ENCODE measurements at places on chromosomes 7 and 10. TPM values are rescaled to one million over a fixed set of nuclear protein-coding genes. Genes with fewer than 3 reads are reported as not detected.

- no peak for DNase-seq
Measured at GRCh38 chr10:33025039-33025438, 67.0 kb upstream of the ITGB1 start.

DNA sequence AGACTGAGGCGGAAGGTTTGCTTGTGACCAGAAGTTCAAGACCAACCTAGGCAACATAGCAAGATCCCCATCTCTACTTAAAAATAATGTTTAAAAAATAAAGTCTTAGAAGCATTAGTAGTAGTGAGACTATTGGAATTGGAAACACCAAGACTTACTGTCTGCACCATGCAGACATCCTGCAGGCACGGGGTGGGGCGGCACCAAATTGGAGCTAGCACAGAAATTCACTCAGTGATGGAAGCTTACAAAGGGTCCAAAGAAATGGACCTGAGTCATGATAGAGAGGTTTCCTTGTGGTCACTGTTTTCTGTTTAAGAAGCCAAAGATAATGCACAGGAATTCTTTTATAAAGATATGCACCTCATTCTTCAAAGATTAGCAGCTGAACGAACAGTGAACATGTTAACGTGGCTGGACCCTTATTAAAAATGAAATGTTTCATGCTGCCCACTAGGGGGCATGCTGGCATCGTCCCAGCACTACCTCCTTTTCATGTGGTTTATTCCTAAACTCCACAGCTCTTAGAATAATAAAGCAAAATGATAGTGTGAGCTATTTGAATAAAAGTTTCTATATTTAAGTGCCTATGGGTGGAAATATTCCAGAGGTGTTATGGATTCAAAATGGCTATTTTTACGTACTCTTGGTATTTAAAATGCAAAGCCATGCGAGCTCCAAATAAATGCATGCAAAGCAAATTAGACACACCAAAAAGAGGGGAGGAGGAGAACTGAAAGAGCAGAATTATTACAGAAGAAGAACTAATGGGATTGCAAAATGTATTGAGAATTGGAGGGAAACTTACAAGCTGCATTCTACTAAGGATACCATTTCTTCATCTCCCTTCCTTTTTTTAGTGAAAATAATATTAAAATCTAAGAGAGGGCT lies 28.6 kb downstream of the PDSS1 start:
- DNase-seq = peak; percentile 55

GRCh38 chr7:131106681-131107336 lies 220.9 kb upstream of the MKLN1 start:
- DNase-seq = peak; percentile 69

SLC13A1 gene
- not detected for total RNA-seq

GRCh38 chr7:140581411-140581810 lies 59.2 kb downstream of the DENND2A start:
- no peak for DNase-seq

- no peak for DNase-seq
Measured at GRCh38 chr10:62671104-62671503, 133.4 kb upstream of the ADO start.

- no peak for DNase-seq
Measured at GRCh38 chr7:45511721-45512597, 62.2 kb upstream of the ADCY1 start.

DNA sequence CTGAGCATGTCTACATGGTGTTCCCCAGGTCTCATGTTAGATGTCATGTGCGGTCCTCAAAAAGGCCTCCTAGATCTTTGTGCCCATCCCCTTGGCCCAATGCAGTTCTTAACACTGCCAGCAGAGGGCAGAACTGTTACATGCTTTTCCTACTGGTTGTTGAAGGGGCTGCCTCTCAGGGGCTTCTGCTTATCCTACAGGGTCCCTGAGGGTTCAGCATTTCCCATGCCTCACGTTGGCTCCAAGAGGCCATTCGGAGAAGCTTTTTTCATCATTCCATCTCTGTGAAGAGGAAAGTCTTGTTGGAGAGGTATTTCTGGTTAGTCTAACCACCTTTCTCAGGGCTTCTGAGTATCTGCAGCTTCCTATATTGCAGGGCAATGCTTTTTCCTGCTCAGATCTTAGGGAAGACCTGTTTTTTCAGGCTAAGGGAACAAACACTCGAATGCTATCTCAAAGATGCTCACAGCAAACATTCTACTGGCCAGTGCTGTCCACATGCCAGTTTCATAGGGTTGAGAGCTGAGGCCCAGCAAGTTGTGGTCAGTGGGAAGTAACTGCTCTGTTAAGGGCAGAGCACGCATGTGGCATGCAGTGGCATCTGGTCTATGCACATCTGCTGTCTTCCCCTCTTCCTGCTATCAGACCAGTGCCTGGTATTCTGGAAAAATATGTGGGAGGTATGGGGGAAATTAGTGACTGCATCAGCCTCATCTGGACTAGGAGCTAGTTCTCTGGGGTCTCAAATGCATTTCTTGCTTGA lies 31.5 kb downstream of the MBL2 start:
- DNase-seq = peak; percentile 48

- no peak for DNase-seq
Measured at GRCh38 chr7:117777335-117778142, 95.7 kb downstream of the CTTNBP2 start.

AMPH gene
- total RNA-seq = not detected

- DNase-seq = no peak
Measured at GRCh38 chr7:134301592-134301991, 15.1 kb downstream of the SLC35B4 start.

PNLIPRP3 gene
- total RNA-seq = not detected

GRCh38 chr7:3880228-3880987 lies 579.4 kb downstream of the SDK1 start:
- no peak for DNase-seq

GRCh38 chr10:52609071-52609470 lies 163.5 kb downstream of the MBL2 start:
- no peak for DNase-seq

DPYSL4 gene
- total RNA-seq = 1.5 TPM

GRCh38 chr7:50782375-50783208 lies at the start of gene GRB10:
Gene GRB10 (minus strand): TSS chr7:50782896. CDS start chr7:50732322, 50,574 bp downstream.
- DNase-seq = no peak

- DNase-seq = no peak
Measured at GRCh38 chr7:117587931-117588330, 108.1 kb downstream of the CFTR start.

GRCh38 chr7:67493366-67493765 lies 496.7 kb downstream of the TYW1 start:
- no peak for DNase-seq

DNA sequence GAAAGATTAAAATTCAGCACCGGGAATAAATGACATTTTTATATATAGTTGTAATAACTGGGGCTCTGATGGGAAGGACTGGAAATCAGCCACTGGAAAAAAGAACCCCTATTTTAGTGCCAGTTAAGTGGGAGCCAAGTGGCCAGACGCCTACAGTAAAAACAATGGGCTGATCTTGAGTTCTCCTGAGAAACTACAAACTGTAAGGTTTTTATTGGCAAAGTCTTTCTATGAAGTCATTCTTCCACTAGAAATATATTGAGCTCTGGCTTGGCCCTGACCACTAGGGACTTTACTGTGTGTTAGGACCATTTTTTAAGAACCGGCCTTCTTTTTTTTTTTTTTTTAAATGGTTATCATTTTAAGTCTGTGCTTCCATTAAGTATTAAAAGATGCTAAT lies 79.6 kb downstream of the ZNF22 start:
- DNase-seq = no peak

DNA sequence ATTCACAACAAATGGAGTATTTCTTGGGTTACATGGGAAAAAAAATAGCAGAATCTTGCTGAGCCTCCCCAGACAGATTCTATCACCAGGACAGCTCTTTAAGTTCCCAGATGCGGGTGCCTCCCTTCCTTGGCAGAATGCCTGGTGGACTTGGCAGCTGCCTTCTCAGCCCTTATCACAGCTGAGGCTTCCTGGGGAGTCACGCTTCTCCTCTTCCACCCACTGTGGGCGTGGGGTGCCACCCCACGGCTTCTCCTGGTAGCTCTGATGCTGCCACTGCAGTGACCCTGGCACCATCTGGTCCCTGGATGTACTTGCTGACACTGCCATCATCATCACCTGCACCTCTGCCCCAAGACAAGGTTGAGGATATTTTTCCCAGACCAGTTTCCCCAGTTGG lies 16.2 kb upstream of the NME8 start:
- DNase-seq = no peak

- no peak for DNase-seq
Measured at GRCh38 chr7:26636808-26637207, 227.6 kb downstream of the SKAP2 start.

- peak; percentile 56 for DNase-seq
Measured at GRCh38 chr7:128405471-128406313, 4.1 kb downstream of the IMPDH1 start.

DNA sequence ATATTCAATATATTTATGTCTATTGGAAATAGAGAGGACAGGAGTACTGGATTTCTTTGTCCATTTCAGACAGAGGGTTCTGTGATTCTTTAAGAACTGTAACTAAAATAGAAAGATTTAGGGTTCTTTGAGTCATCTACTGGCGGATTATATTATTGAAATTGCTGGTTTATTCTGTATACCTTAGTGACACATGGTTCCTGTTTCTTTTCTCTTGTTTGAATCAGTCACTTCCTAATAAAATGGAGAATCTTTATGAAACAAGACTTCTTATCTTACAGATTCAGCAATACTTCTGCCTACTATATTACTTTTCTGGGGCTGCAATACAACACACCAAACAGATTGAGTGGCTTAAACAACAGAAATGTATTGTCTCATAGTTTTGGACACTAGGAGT lies 20.8 kb upstream of the ZNF800 start:
- no peak for DNase-seq

GRCh38 chr10:78212786-78213175 lies 179.1 kb downstream of the RPS24 start:
- no peak for DNase-seq

ANKRD30A gene
- not detected for total RNA-seq

SYCE1 gene
- total RNA-seq = 2.1 TPM

GRCh38 chr10:24989867-24990266 lies 26.1 kb downstream of the ENKUR start:
- DNase-seq = no peak

DNA sequence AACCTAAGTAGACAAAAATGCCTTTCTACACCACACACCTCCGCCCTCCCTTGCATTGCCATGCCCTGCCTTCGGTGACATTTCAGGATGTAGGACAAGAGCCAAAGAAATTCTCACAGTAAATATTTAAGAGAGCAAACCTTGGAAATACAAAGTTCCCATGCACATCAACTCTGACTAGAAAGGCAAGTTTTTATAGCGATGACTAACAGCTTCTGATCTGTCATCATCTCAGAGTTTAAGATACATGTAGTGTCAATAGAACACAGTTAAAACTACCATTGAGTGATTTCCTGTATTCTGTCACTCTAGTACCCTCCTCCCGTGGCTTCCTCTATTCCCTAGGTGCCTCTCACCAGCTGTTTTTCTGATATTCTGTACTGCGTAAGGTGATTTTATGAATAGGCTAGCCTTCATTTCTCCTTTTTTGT lies 20.7 kb downstream of the SLC16A9 start:
- DNase-seq = no peak
